ENCODE measurements at places on chromosomes 12 and 14.
A peak's percentile ranks its signal among the peaks of the same experiment; 100 is the strongest.

GRCh38 chr12:87467936-87468335 is 561.3 kb downstream of the C12orf50 start:
- no peak for DNase-seq

DNA sequence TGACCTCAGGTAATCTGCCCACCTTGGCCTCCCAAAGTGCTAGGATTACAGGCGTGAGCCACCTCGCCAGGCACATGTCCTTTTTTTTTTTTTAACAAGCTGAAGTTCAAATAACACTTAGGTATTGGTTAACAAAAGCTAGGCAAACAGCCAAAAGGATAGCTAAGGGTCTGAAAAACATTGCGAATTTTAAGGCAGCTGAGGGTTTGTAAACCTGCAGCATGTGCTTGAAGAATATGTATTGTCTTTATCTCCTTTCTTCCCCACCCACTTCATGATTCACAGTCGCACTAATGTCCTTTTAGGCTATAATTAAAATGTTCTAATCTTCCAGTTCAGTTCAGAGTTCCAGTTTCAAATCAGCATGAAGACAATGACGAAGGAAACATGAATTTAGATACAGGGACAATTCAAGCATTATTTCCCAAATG is 30.1 kb upstream of the CERS5 start:
- DNase-seq: no peak

- no peak for DNase-seq
Measured at GRCh38 chr14:70982200-70982599, 74.9 kb downstream of the PCNX1 start.

- no peak for DNase-seq
Measured at GRCh38 chr12:119870457-119870856, 6.7 kb downstream of the CIT start.

GRCh38 chr12:3611860-3612703 is 121.1 kb downstream of the PRMT8 start:
- DNase-seq: no peak

GRCh38 chr12:100830003-100830795 is 35.6 kb downstream of the ANO4 start:
- no peak for DNase-seq

DNA sequence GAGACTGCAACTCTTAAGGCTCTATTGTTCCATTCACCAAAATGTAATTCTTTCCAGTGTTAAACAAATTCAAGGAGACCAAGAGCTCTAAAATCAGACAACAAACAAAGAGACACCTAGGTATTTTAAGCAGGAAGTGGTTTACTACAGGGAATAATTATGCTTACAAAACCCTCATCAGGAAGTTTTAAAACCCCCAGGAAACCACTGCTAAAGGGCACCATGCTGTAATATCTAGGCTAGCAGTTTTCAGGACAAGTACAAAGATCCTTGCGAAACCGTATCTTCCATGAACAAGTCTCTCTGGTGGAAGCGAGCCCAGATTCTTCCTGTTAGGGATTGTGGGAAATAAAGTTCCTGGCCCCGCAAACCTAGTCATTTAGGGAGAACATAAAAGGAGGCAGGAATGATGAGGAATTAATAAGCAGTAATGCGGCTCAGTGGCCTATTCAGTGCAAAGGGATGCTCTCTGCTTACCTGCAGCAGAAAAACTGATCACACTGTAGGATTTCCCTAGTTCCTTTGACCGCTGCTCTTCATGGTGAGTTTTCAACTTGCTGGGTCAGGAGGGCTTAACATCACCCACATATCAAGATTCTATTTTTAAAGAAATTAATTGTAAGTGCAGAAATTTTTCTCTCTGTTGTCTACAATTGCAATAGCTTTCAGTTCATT is 42.8 kb downstream of the ACSM4 start:
- DNase-seq: no peak

DNA sequence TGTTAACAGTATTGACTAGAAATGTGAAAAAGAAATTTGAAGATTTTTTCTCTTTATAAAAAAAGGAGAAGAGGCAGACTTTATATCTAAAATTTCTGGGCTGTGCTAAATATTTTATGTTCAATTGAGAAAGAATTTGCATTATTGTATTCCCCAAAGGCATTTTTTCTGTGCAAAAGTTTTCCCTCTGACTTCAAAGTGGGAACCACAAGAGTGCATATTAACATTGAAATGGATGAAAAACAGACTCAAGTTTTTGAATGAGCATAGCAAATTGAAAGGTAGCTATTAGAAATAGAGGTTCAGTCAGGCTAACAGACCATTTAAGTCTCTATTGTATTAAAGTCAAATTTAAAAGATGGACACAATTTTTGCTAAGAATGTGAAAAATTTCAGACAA is 95.2 kb downstream of the RASSF9 start:
- no peak for DNase-seq

DNA sequence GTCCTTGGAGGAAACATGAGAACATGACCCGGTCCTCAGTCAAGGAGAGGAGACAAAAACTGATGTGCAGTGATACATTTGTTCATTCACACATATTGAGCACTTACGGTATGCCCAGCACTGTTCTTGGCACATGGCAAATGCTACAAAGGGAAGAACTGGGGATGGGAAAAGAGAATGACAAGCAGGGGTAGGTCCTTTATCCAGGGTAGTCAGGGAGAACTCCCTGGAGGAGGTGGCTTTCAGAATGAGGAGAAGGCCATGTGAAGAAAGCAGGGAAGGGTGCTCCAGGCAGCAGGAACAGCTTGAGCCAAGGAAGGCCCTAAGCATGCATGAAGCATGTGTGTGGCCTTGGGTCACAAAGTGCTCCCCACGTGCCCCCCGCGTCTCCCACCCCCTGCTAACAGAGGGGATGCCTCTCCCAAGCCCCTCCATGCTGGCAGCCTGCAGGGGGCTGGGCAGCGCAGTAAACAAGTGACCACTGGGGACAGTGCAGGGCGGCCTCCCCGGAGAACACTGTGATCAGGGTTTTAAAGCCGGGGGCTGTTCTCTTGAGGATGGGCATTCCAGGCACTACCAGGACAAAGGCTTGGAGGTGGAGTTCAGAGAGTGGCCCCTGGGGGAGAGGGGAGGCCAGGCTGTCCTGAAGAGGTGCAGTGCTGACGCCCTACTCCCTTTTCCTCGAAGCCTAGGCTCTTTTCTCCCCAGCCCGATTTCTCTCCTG is 71.0 kb downstream of the PHETA1 start:
- no peak for DNase-seq

DNA sequence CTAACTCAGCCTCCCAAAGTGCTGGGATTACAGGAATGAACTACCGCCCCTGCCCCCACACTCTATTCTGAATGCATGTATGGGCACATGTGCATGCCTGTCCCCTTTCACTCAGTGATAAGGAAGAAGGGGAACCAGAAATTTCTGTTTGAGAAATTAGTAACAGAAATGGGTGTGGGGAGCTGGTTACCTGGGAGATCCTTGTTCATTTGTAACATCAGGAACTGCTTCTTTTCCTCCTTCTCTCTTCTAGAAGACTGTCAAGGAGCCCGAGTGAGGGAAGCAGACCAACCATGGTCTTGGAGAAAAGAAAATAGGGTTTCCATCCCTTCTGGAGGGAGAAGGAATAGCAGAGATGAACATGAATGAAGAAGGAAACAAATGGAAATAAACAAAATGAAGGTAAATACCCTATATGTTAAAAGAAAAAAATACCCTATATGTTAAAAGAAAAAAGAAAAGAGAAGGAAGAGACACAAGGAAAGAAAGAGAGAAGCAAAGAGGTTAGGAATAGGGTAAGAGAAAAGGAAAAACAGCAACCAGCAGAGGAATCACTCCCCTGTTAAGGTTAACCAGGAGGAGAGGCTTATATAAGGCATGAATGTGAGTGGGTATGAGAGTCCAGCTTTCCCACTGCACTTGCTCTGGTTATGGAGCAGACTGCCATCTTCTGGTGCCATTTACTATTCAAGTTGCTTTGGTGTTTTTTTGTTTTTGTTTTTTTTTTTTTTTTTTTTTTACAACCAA is 3.3 kb downstream of the PPP1R3E start:
- DNase-seq: no peak

GRCh38 chr14:36134038-36134437 is 42.5 kb downstream of the PTCSC3 start:
- DNase-seq: no peak

GRCh38 chr12:74541074-74541473 is 3.4 kb downstream of the ATXN7L3B start:
- no peak for DNase-seq

GRCh38 chr14:55782166-55782565 is 202.2 kb downstream of the KTN1 start:
- DNase-seq: no peak

DNA sequence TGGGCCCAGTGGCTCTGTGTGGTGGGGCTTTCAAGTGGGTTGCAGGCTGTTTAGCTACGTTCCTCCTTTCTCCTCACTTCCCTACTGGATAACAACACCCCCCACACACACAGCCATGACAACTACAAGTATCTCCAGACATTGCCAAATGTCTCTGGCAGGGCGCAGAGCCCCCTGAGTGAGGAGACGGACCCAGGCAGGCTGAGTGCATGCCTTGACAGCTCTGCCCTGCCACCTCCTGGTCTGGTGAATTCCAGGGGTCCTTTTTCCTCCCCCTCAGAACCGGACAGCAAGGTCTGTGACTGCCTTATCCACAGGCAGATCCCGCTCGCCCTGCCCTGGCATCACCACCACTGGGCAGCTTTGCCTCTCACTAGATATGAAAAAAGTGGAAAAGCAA is 276.5 kb downstream of the TMEM132C start:
- no peak for DNase-seq

DNA sequence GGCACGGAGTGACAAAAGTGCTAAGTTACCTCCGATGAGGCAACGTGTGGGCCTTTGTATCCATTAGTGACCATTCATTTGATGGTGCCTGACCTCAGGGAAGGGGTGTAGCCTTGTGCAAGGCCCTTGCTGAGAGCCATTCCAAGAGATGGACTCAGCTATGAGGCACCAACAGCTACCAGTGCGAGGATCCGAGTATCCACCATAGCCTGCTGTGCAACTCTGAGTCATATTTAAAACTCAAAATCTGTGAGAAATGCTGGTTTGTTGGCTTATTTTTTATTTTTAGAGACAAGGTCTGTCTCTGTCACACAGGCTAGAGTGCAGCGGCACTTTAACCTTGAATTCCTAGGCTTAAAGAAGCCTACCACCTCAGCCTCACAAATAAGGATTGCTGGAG is 25.1 kb upstream of the WNK1 start:
- DNase-seq: no peak

GRCh38 chr14:87233266-87233665 is 759.7 kb downstream of the GALC start:
- no peak for DNase-seq

GRCh38 chr12:50734409-50735263 is 29.3 kb upstream of the ATF1 start:
- no peak for DNase-seq

DNA sequence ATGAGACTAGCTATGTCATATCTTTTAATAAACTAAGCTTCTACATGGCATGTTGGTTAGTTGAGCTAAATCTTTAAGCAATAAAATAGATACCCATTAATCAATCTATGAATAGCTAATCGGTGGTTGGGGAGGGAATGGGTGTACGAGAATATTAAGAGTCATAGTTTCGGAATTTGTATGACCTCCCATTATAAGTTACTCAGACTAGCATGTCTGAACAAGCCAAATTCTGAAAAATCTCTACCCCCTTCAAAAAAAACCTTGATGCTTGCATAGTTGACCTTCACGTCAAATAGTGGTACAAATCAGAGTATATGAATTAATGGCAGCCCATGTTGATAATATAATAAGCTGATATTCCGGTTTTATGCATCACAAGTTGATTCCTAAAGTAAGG is 60.0 kb downstream of the PLEKHG7 start:
- no peak for DNase-seq

DNA sequence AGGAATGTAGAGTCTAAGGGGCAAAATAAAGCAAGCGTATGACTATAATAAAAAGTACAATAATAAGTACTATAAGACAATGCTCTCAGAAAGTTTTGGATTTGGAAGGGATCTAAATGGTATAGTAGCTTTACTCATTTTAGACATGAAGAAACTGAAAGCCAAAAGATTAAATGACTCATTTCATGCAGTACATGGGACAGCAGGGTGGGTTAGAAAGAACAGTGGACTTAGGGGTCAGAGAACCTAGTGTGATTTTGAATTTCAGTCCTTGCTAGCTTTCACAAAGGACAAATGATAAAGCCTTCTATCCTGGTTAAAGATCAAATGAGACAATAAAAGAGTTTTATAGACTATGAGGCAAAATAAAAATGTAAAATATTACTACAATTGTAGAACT is 6.8 kb upstream of the LEMD3 start:
- no peak for DNase-seq

DNA sequence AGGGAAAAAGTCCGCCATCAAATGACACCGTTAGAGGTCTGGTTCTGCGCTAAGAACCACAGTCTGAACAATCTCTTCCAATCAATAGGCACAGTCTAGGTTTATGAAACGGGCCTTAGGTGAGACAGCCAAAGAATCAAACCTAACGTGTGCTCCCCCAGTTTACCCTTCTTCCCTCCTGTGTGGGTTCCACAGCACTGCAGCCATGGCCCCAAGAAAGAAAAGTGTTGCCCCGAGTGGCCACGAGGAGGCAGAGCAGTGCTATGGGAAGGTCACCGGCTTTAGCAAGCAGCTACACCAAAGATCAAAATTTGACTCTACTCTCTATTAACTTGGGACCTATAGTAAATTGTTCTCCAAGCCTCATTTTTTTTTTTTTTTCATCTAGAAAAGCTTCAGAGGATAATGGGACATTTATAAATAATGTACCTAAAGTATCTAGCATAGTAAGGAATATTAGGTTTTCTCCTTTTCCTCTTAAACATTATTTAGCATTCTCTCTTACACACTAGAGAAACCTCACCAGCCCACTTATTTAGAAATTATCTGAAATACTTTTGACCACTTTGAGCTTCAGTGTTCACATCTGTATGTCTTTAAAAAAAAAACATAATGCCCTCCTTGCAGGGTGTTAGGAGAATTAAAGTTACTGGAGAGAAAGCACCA is 70.2 kb upstream of the GPHB5 start:
- peak; percentile 17 for DNase-seq

Data from activated T-helper 1 cell treated with anti-CD3 and anti-CD28 coated beads, Interleukin-2, amount 50 U/mL, for 16 hours (primary cell).